ENCODE measurements at places on chromosomes 11 and 22.
A peak's percentile ranks its signal among the peaks of the same experiment; 100 is the strongest.

DNA sequence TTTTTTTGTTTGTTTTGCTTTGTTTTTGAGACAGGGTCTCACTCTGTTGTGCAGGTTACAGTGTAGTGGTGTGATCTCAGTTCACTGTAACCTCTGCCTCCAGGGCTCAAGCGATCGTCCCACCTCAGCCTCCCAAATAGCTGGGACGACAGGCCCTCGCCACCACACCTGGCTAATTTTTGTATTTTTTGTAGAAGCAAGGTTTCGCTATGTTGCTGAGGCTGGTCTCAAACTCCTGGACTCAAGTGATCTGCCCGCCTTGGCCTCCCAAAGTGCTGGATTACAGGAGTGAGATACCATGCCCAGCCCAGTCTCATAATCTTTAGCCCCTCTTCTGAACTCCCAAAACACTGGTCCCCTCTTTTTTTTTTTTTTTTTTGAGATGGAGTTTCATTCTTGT is 50.6 kb downstream of the KCNJ4 start:
- DNase-seq, result no peak

DNA sequence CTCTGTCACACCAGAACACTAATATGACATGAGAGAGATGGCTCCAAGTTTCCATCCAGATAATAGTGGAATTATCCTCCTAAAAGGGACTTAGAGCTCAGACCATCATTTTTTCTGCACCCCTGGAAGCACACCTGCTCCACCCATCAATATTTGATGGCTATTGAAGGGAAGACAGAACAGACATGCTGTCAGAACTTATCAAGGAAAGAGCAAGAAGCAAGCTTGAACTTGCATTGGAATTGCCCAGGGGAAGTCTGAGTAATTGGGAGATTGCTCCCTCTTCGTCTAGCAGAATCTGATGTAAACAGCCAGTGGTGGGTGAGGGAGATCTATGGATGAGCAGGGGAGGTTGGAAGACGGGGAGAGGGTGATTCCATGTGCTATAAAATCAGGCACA is 874.4 kb upstream of the TENM4 start:
- DNase-seq, result no peak

DNA sequence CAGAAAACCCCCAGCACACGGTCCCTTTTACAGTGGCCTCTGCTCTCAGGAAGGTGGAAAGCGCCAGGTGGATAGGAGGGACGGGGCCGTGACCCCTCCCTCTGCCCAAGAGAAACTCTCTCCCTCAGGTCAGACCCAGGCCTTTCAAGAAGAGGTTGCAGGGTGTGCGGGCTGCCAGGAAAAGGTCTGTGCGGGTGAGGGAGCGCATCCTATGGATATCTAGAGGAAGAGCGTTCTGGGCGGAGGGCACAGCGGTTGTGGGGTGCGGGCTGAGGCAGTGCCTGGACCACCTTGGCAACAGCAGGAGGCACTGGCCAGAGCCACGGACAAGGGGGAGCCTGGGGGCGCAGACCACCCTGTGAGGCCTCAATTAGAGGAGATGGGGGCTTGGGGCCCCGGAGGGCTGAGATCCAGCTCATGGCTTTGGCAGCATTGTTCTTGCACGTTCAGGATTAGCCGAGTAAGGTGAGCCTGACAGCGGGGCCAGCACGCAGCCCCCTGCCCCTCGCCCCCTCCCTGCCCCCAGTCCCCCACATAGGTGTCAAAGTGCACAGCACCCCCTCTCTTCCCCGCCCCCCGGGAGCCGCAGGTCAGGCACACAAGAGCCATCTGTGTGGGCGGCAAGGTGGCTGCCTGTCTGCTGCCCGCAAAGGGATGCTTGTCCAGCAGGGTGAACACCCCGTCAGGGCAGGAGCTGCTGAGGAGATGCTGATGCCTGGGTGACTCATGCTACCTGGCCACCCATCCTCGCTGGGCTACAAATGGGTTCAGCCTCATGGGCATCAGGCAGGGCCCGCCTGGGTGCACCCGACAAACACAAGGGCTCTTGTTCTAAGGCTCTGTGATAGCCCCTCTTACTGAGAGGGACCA is 92.8 kb upstream of the KCNQ1OT1 start:
- no peak for DNase-seq

DNA sequence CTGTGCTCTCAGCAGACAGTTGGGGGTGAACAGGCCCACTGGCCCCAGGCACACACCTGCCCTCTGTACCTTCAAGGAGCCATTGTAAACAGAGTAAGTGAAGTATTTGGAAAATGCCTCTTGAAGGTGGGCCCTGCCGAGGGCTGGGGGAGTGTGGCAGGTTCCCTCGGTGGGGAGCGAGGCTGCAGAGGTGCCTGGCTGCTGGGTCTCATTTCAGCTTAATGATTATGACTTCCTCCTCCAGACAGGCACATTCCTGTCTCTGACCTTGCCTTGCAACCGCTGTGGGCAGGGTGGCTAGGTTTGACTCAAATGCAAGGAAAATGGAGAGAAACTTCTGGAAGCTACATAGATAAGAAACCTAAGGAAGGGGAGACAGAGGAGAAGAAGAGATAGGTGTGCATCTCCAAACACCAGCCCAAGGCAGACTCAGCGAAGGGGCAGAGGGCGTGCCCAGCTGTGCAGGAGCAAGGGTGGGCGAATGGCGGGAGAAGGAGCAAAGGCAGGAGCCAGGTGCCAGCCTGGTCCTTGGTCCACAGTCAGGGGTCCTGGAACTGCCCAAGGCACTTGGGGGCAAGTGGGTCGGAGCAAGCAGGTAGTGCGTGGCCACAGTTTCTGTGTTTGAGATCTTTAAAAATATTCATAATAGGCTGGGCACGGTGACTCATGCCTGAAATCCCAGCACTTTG is 14.0 kb downstream of the GRAMD4 start:
- DNase-seq, result no peak

DNA sequence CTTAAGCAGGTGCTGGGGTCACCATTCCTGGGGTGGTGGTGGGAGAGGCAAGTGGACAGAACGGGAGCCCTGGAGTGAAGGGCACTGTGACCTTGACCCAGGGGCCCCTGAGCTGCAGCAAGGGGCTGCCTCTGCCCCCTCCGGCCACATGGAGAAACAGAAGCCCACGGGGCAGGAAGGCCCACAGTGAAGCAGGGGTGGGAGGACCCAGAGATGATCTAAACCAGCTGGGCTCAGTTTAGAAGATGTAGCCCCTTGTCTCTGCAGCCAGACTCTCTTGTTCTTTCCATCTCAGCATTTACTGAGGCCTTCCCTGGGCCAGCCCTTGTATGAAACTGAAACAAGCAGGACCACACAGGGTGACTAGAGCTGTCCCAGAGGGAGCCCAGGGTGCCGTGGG is 30.5 kb downstream of the WNT11 start:
- DNase-seq, result no peak

- DNase-seq, result peak; percentile 65
These were observed 153.9 kb downstream of the TEAD1 start for GRCh38 chr11:12827929-12828812.

GRCh38 chr11:118930094-118930712 is 4.5 kb upstream of the BCL9L start:
- DNase-seq, result no peak

- DNase-seq, result no peak
These were observed 57.9 kb upstream of the SYT13 start for GRCh38 chr11:45344028-45344427.

DNA sequence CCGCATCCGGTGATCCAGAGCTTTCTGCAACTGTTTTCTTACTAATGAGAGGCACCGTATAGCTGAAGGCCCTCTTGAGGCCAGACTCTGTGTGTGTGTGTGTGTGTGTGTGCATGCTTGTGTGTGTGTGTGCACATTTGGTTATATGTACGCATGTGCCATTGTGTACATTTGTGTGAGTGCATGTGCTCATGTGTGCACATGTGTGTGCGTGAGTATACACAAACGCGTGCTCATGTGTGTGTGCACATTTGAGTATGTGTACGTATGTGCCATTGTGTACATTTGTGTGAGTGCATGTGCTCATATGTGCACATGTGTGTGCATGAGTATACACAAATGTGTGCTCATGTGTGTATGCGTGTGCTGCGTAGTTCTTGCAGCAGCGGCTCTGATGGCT is 12.3 kb upstream of the FGF19 start:
- DNase-seq, result no peak

Measured in astrocyte of the cerebellum (primary cell).